AG04450 (cell line): ENCODE measurements at places on chromosomes 4 and X. TPM values are rescaled to one million over a fixed set of nuclear protein-coding genes. Genes with fewer than 3 reads are reported as not detected.

- no peak for DNase-seq
Measured at GRCh38 chrX:140157611-140158010, 192.3 kb upstream of the CXorf66 start.

DNA sequence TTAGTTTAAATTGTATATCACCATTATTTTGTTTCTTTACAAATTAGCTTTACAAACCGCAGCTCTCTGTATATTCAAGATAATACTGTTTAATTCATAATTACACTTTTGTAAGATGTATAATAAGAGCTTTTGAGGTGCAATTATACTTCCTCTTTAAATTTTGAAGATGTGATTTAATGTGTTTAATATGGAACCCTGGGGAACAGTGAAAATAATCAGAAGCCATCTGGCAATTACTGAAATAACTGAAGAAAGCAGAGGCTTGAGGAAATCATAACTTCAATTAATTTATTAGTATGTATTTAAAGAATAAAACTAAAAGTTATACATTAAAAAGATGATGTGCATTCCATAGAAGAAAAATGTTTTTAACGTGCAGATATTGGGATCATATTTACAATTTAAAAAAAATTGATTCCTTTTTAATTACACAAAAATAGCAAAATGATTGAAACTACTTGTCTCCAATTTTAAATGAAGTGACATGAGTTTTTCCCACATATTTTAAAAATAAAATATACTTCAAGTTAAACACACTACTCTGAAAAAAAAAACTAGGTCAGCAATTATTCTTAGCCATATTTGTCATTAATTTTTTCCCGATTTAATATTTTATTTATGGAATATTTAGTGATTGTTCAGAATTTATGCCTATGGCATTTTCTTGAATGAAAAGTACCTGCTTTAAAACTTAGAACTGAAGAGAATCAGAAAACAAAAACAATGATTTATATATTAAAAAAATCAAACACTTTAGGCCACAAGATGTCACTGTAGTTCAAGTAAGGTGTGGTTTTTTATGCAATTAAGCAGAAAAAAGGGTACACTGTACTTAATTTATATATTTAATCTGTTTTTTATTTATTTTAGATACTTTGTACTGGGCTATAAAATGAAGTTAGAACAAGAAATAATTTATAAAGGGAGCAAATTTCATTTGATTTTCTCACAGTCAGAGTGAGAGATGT, 942.7 kb upstream of the NDST4 start:
- DNase-seq, result no peak

DNA sequence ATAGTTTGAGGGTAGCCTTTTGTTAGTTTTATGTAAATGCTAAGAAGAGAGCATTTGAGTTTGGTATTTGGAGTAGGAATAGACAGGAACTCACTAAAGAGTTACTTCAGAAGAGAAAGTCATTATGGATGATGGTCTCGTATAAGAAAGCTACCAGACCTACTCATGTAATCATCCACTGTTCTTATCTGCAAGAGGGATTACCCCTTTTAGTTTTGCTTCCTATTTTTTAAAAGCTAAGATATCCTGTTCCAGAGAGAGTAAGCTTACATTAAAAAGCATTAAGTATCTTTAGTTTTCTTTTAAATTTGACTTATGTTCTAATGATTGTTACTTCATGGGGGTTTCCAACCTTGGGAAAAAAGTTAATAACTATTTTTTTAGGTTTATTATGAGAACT, 12.5 kb upstream of the ART3 start:
- no peak for DNase-seq

RAB40AL gene
- polyA plus RNA-seq, result 0.21 and 0.42 TPM in 2 replicates

GRCh38 chr4:85489273-85489981, 14.5 kb downstream of the ARHGAP24 start:
- DNase-seq, result no peak

DNA sequence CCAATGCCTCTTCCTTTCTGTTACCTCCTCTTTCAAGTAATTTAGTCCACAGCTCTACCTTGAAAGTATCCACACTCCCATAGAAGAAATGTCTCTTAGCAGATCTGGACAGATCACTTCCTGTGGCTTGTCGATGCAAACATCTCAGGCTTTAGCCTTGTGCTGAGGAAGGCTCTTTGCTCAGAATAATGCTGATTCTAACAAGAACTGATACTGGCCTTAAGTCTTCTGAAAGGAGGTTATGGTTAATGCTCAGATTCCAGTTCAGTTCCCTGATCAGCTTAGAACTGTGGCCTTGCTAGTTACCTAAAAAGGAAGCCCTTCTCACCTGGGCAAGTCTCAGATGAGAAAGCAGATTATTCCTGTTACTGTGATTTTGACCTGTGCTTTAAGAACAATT, 230.1 kb upstream of the FAT4 start:
- no peak for DNase-seq

DNA sequence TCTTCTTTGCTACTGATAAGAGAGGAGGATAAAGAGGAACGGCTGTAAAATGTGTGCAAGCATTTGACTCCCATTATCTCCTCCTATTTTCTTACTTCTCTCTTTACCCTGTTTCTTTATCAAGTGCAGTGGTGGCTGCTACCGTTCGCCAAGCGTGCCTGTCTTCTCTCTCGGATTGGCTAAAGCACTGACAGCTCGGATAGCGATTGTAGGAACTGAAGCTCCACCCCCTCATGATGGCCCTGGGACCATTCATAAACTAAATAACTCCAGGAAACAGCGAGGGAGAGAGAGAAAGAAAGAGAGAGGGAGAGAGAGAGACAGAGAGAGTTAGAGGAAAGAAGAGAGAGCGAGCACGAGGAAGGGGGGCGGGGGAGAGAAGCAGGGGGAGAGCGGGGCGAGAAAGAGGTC, 305 bp upstream of the MAB21L2 start:
- peak; percentile 34 for DNase-seq

UGT2B15 gene
- not detected in 2 replicates for polyA plus RNA-seq

DNA sequence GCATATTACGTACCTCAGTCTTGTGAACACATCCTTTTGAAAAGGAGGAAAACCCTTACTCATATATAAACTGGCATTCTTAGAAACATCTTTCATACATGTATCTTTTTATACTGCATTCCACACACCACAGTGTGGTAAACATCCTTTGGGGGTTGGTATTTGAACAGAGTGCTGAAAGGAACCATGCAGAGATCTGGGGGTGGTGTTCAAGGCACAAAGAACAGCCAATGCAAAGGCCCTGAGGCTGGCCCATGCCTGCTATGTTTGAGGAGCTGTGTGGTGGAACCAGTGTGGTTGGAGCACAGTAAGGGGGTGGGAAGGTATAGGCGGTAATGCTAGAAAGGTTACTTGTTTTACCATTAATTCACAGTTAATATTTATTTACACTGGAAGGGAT, 2.0 kb downstream of the ELK1 start:
- DNase-seq, result no peak

GRCh38 chrX:21645431-21645830, 12.7 kb downstream of the KLHL34 start:
- no peak for DNase-seq

ELF4 gene
- polyA plus RNA-seq, result 17.7 and 18.3 TPM in 2 replicates

- DNase-seq, result no peak
Measured at GRCh38 chr4:8376361-8377102, 64.0 kb downstream of the ACOX3 start.

DNA sequence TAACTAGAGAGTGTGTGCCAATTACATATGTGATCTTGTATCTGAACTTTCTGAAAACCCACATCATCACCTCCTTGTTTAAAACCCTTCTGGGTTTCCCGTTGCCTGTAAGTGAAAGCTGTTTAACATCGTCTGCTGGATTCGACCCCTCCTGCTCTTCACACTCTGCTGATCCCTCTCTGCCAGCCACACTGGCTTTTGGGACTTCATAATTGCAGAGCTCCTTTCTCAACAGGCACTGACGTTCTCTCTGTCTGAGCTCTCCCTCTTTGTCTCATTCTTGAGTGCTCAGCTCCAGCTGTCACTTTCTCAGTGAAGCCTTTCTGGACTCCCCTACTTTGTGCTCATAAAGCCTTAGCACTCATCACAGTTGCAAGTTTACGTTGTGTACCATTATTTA, 153.9 kb downstream of the CEP135 start:
- DNase-seq, result no peak

DNA sequence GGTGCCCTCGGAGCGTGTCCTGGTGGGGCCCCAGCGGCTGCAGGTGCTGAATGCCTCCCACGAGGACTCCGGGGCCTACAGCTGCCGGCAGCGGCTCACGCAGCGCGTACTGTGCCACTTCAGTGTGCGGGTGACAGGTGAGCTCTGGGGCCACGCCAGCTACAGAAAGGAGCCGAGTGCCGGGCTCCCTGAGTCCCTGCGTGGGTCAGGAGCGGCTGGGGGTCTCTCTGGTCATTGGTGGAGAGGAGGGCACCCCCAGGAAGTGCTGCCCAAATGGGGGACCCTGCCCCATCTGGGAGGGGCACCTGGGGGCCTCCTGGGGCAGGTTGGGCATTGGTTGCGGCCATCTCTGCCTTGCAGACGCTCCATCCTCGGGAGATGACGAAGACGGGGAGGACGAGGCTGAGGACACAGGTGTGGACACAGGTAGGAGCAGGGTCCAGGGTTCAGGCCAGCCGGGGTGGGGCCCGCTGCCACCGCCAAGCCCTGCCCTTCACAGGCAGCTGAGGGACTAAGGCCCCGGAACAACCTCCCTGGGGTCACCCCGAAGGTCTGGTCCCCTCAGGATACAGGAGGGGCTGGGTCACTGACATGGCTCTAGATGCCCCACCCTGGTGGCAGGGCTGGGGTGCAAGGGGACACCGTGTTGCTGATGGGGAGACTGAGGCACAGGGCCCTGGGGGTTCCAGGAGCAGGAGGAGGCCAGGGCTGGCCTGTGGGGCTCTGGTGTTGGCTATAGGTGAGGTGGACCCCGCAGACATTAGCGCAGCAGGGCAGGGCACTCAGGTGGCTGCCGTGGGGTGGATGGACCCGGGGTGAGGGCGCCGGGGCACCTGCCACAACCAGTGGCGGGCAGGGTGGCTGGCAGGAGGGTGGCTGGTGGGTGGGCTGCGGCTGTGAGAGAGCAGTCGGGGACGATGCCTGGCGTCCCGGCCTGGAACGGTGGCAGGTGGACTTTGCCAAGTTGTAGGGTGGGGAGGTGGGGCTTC, 6.6 kb downstream of the FGFR3 start:
- no peak for DNase-seq
